ENCODE measurements at places on chromosomes 4 and X.

DNA sequence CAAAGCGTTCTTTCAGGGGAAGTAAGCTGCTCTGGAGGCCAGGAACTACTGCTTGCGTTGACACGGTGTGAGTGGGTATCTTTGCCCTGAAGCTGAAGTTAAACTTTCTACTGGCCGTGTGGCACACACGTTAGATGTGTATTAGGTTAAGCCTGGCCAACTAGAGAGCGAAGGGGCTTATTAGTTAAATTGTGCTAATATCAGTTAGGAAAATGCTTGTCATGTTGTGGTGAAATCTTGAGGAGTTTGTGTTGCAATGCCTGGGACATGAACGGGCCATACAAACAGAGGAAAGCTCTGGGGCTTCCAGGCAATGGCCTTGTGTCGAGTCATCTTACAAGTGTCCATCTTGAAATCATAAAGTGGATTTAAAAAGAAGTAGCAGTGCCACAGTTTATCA is 62.6 kb downstream of the NSUN7 start:
- no peak for DNase-seq

DNA sequence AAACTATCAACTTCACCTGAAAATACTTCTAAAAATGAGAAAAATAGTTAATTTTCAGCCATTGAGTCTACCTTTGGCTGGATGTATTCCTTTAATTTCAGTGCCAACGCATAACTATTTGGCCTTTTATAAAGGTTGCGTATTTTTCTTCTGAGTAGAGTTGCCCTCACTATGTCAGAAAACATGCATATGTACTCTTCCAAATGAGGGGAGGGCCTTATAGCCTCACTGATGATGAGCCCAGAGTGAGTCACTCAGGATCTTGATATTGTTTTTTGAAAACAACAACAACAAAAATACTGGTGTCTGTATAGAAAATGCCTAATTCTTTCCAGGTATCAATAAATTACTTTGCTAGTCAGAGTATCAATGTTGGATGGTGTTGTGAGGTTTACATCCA is 349.3 kb downstream of the FBXO8 start:
- no peak for DNase-seq

GRCh38 chr4:113806850-113807249 is 45.3 kb upstream of the CAMK2D start:
- no peak for DNase-seq

- no peak for DNase-seq
Observed at GRCh38 chr4:127985989-127986388, 20.8 kb downstream of the ABHD18 start.

- no peak for DNase-seq
Observed at GRCh38 chr4:32560306-32560705, 1840.1 kb downstream of the PCDH7 start.

DNA sequence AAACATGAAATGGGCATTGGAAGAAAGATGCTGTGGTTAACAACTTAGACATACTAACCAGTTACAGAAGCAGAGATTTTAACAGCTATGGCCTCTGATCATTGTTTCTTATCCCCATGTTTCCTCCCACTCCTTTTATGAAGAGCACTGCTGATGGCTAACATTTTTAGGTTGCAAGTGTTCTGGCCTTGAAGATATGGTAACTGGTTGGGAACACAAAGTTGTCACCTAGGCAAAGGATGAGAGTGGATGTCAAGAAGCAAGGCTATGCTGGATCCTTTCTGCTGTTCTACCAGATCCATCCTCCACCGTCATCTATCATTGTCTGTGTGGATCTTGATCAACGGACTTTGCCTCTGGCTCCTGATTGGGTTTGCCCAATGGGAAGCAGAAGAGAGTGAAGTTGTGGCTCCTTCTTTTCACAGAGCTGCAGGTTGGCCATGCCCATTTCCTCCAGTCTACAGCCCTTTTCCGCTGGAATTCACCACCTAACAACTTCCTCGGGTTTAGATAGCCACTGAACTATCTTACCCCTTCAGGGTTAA is 48.9 kb upstream of the SPP1 start:
- no peak for DNase-seq

DNA sequence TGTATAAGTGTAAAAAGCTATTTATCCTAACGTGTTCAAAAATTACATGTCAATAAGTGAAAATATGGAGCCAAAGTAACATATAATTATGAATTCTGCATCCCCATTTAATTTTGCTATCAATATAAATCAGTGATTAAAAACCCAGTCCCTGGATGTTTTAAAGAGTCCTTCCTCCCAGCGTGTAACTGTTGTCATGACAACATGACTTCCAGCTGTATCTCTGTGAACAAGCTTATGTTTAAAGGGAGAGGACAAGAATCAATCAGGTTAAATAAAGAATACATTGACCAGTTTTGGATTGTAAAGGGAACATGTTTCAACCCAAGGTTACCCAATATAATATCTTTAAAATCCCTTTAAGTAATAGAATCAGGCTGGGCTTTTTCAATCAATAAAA is 219.7 kb downstream of the NSUN7 start:
- no peak for DNase-seq

DNA sequence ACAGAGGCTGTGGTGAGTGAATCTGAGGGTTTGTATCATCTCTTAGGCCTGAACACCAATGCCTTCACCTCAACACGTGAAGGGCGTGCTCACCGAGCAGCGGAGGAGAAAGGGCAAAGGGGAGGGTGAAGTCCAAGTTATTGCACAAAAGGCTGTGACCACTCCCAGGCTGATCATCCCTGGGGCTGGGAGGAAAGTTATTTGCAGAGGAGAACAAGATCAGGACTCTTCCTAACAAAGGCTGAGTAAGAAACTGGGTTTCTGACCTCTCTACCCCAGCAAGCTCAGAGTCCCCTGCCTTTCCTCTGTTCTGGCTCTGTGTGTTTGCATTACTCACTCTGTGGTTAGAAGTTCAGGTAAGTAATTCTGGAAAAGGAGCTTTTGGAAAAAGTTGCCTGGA is 366.3 kb upstream of the CXorf51A start:
- no peak for DNase-seq

GRCh38 chrX:17377795-17378194 is 2.8 kb downstream of the NHS start:
- DNase-seq = no peak

DNA sequence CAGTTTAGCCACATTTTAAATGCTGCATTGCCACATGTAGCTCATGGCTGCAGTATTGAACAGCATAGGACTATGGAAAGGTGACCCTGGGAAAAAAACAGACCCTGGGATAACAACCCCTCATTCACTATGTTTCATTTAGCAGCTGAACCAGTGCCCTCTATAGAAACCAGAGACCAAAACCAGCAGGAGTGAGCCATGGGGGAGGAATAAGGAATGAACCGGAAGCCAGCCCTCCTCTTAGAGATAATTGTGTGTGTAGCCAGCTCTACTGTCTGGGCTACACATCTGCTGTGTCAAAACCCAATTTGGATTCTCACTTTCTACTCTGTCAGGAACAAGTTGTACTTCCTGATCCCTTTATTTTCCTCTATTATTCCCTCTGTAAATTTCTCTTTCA is 158.5 kb upstream of the S100G start:
- no peak for DNase-seq

- DNase-seq = peak; percentile 4
Observed at GRCh38 chrX:135697601-135698000, 15.8 kb upstream of the CT45A1 start.

DNA sequence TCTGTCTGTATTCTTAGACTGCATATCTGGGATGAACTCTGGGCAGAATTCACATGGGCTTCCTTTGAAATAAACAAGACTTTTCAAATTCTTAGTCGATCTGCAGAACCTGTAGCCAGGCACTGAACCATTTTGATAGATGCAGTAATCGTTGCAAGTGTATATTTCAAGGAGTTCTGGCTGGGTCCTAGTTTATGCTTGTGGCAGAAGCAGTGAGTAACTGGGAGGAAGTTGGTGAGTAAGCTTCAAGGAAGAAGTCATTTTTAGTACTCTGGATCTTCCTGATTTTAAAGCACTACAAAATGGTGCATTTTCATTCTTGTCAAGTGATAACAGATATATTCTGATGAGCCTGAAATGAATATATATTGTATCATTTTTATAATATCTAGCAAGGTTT is 9.5 kb downstream of the HPRT1 start:
- peak; percentile 32 for DNase-seq

DNA sequence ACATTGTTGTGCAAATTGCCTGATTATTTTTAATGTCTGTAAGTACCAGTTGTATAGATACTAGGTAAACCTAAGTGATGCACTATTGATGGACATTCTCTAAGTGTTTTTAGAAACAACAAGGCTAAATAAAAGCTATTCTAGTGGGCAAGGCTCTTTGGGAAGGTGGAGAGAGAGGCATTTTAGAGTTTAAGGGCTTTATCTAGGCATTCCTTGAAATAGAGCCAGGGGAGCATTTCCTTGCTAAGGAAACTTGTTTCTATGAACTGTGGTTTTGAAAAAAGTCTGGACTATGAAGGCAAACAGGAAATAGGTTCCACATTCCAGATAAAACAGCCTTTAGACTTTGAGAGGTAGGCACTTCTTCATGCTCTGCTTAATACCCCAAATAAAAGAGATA is 23.8 kb downstream of the BMX start:
- no peak for DNase-seq

Measured in OCI-M1 (cell line).